Non-pigmented ciliary epithelial cell (primary cell): ENCODE measurements at places on chromosomes 1 and 21.

DNA sequence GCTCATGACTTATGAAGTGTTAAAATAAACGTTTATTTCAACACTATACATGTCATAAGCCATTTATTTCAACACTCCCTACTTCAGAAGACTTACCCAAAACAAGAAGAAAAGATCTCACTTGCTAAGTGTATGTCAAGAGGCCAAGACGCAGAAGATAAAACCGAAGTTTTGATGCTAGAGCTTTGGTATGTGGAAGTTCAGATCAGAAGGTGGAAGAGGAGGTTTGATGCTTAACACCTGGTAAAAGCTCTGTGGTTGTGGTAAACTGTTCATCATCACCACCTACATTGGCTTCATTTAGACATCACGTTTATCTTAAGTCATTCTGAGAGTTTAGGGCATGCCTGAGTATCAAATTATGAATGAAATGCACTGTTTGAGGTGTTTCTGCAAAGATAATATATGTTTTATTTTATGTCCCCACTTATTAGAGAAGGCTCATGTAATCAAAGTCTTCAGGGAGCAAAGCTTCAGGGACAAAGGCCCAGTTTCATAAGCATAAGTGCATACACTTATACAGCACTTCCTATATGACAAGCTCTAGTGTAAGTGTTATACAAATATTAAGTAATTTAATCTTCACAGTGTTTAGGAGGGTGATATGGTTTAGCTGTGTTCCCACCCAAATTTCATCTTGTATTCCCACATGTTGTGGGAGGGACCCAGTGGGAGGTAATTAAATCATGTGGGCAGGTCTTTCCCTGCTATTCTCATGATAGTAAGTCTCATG, 533.3 kb downstream of the PTBP2 start:
- no peak for DNase-seq

DNA sequence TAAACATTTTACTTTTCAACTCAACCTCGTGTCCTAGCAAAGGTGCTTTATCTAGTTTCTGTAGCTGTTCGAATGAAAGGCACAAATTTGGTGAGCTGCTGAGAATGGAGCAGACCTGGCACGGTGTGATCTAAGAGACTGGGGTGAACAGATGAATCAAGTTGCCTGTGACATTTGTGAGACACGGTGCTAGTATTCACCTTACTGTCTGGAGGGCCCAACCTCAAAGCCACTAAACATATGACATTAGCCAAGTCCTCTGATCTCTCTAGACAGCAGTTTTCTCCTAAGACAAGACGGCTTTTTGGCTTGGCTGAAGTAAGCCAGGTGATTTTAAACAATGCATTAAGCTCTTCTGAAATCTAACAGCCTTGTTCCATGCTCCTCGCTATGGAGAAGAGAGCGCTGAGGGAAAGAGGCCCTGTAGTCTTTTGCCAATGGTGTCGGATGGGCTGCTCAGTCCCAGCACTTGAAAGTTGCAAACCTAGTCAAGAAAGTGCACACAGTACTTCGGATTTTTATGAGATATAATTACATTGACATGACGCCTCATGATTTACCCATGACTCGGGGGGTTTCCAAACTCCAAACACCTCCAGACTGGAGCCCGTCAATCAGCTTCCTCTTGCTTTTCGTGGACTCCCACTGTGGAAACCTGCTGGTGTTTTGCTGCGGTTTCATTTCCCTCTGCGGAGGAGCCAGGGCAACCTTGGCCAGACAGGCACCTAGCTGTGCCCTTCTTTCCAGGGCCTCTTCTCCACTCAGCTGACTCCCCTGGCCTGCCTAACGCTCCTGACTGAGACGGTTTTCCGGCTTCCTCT, 794 bp upstream of the TOR3A start:
- no peak for DNase-seq

- no peak for DNase-seq
Measured at GRCh38 chr1:1219341-1219740, 5.4 kb upstream of the TNFRSF4 start.

DNA sequence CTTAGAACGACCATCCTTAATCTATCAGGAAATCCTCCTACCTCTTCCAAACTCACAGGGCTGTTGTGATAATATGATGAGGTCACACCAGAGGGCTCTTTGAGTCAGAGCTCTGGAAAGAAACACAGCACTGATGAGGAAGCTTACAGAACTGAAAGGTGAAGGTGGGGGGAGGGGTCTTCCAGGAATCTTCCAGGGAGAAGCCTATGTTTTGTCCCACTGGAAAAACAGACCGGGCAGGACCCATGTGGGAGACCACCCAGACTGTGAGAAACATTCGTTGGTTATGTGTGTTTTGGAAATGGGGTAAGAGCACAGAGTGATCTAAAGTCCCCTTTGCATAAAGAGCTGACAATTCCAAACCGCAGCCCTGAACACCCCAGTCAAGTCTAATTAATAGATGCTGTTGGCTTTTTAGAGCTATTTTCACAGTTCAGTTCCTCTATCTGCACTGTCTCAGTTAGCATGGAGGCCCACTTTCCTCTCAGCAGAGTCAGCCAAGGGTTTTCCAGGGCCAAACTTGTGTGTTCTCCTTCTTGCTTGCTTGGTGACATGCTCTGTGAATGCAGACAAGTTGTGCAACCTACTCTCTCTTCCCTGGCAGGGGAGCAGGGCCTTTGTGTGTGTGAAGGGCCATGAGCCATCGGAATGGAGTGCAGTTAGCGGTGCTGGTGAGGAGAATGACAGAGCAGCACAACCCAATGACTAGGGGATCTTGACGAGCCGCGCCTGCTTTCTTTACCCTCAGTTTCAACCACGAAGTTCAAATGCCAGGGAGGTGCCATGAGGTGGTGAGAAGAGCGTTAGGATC, 12.3 kb downstream of the PHLDA3 start:
- peak; percentile 88 for DNase-seq

DNA sequence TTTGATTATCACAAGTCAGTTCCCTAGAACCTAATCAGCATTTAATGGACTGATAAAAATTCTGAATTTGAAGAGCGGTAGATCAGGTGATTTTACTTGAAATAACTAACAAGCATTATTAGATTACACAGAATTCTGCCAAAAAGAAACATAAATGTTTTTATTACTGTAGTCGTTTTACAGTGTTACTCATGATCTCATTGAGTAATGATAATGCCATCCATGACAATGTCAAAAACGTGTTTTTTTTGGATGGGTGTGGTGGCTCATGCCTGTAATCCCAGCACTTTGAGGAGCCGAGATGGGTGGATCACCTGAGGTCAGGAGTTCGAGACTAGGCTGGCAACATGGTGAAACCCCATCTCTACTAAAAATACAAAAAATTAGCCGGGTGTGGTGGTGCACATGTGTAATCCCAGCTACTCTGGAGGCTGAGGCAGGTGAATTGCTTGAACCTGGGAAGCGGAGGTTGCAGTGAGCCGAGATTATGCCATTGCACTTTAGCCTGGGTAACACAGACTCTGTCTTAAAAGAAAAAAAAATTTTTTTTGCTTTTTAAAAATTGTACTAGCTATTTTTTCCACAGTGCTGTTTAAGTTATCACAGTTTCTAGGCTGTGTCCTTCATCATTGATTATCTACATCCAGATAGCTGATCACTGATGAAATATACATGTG, 56.6 kb downstream of the LAMC1 start:
- no peak for DNase-seq

- DNase-seq = no peak
Measured at GRCh38 chr1:25198663-25199252, 33.5 kb downstream of the SYF2 start.

DNA sequence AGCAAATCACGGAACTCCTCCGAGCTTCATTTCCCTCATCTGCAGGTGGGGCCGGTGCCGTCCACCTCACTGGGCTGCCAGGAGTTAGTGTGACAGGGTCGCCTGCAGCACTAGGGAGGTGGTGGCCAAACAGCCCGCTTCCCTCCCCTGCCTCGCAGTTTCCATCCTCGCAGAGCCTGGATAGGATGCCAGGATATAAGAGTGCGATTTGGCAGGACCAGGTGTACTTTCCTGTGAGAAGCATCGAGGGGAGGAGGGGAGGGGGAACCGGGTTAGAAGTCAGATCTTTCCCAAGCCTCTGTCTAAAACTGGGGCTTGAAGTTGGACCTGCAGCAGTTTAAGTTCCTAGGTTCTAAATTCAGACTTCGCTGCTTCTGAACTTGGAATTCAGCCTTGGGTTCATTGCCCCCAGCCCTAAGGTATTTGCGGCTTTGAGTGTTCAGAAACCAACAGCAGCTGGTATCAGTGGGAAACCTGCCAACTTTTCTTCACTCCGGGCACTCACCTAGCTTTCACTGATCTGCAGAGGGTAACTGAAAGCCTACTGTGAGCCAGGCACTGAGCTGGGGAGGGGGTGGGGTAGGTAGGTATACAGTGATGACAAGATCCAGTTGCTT, 1.7 kb upstream of the JUN start:
- DNase-seq = no peak

DNA sequence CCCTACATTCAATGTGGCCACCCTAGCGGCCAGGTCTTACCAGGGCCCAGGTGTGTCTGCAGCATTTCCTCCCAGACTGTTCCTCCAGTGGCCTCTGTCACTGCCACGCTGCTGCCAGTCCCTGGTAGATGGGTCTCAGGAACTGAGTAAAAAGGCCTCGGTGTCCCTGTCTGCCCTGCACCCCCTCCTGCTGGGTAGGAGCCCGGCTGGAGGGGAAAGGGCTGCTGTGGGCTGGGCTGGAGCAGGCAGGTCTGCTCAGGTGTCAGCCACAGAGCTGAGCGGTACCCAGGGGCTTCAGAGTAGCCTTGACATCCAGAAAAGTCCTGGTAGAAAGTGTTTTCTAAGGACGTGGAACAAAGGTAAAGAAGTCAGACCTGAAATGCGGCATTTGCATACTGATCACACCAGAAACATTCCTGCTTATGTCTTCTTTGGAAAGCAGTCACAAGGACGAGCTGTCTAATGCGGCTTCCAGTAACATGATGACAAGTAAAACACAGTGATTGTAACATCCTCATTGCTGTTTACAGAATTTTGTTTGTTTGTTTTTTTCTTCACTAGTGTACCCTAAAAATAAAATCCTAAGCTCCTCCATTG, 32.6 kb downstream of the SEC16B start:
- DNase-seq = no peak

DNA sequence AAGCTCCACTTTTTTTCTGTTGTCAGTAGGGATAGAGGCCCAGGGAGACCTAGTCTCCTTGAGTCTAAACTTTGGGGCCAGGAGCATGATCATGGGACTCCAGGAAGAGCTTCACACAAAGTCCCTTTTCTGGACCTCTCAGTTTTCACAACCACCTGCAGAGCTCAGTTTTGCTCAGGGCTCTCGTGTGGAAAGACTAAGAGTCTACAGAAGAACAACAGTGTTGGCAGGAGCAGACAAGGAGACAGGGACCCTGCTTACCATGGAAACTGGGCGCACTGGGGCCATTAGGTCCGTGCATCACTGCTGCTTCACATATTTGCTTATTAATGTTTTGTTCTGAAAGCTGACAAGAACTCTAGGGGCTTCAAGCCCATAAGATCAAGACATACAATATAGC, 63.9 kb upstream of the HSD17B7 start:
- DNase-seq = no peak

GRCh38 chr1:70247768-70248167, 26.6 kb downstream of the SRSF11 start:
- DNase-seq = no peak
